ENCODE measurements at places on chromosomes 7 and 10. TPM values are rescaled to one million over a fixed set of nuclear protein-coding genes. Genes with fewer than 3 reads are reported as not detected.

The ALOX5 gene
- total RNA-seq: not detected

The ERVW-1 gene
- total RNA-seq: not detected

The DHX32 gene
- 19.7 TPM for total RNA-seq

The ASB4 gene
- total RNA-seq: not detected

The FXYD4 gene
- total RNA-seq: not detected

The OR2A1 gene
- under 0.01 TPM for total RNA-seq

The AMZ1 gene
- not detected for total RNA-seq

The CHPF2 gene
- 47.4 TPM for total RNA-seq

The GNAT3 gene
- not detected for total RNA-seq

The HHEX gene
- 1.6 TPM for total RNA-seq

The HTR7 gene
- 2.1 TPM for total RNA-seq

The TFAM gene
- 19.3 TPM for total RNA-seq

The NXPH1 gene
- total RNA-seq: not detected

The CLRN3 gene
- total RNA-seq: not detected

The PRF1 gene
- not detected for total RNA-seq
